ENCODE measurements at places on chromosomes 6 and 20.

DNA sequence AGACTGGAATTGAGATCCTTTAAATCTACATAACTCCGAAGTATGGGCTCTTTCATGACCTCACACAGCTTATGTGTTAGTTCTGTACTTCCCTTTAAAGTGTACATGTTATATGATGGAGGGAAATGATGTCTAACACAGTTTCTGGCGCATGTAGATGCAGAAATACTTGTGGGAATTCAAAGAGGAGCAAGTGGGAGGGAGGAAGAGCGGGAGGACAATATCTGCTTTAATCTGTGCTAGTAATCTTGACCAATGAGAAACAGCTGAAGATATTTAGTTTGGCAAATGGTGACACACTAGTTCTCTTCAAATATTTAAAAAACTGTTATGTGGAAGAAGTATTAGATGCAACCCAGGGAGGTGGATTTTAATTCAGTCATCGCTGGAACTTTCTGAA, 62.9 kb upstream of the PLEKHG1 start:
- DNase-seq, result no peak

GRCh38 chr6:133551847-133552341, 310.7 kb downstream of the EYA4 start:
- DNase-seq, result no peak

GRCh38 chr6:53432318-53433161, 83.8 kb upstream of the ELOVL5 start:
- DNase-seq, result no peak

- no peak for DNase-seq
Observed at GRCh38 chr20:35048739-35049138, 43.9 kb downstream of the TRPC4AP start.

DNA sequence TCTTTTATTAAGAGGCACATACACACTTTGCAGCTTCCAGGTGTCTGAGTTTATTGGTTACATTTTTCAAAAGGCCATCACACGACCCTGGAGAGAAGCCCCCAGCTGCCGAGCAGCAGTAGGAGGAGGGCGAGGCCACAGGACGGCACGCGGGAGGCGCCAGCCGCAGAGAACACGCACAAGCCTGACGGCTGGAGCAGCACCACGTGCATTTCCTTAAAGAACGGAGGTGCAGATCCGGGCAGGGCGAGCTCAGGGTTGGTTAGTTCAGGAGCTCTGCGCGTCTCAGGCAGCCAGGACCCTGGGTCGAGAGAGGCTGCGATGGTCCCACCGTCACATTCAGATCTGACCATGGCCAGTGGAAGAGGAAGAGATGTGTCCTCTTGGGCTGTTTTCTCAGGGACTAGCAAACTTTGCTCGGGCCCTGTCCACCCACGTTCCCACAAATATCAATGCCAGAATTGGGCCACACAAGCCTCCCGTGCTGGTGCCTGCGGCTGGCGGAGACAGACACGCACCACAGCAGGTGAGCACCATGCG, 121.4 kb upstream of the AFDN start:
- DNase-seq, result no peak

GRCh38 chr20:36307412-36308325, 1.5 kb downstream of the DLGAP4 start:
- no peak for DNase-seq

GRCh38 chr20:52754366-52754765, 217.8 kb upstream of the TSHZ2 start:
- no peak for DNase-seq

- no peak for DNase-seq
Observed at GRCh38 chr6:138824482-138825144, 28.7 kb downstream of the ECT2L start.

- DNase-seq, result no peak
Observed at GRCh38 chr6:89927791-89928550, 33.7 kb downstream of the GJA10 start.

DNA sequence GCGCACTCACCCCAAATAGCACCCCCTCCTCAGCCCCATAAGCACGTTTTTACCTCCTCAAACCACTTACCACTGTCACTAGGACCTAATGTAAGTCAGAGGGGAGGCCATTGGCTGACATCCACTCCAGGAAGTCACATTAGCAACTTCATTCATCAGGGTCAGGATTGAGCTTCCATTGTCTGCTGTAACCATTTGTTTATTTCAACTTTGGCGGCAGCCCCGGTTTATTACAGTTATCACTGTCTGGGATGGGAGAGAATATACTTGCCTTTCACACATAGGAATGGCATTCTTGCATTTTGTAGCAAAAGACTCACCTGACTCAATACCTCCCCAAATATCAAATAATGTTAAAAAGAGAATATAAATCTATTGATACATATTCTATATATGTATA, 38.3 kb downstream of the MAFB start:
- DNase-seq, result no peak

DNA sequence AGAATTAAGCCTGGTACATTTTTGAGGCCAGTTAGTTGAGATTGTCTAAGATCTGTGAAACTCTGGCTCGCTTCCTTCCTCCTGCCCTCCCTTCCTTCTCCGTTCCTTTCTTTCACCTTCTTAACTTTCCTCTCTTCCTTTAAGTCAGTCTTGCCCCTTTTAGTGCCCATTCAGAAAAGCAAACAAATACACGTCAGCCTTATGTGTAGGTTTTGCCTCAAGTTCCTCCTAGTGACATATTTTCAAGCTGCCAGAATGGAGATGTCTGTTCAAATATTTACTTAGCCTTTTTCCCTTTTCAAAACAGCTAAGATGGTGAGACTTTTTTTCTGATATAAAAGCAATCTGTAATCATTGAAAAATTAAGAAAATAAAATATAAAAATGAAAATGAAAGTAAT, 178.4 kb downstream of the FARS2 start:
- DNase-seq, result no peak

- no peak for DNase-seq
Observed at GRCh38 chr6:39344821-39345280, 22.3 kb upstream of the KCNK16 start.

DNA sequence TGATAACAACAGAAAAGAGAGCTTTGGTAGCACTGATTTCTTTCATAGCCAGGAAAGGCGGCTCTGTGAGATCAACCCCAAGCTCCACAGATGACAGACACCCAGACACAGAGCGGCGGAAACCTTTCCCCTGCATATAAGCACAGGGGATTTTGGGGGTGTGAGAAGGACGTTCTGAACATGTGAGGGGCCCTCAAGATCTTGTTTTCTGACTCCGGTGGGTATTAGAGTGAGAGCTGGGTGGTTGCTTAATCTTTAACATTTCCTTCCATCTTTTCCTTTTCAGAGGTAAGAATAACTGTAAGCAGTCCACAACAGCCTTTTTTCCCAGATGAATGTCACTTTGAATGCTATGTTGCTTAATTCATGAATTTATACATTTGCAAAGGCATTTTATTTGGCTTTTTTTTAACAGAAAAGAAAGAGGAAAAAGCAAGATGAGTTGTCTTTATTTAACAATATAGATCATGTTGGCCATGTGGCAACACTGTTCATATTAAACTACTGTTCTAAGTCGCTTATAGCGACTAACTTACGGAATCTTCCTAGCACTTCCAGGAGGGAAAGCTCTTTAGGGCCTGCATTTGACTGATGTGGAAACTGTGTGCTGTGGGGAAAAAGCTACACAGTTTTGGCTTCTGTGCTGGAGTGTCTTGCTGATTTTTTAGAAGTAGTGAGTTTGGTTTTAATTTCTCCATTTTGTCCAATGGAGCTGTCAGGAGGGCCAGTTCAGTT, 80.5 kb upstream of the NAA20 start:
- DNase-seq, result no peak

GRCh38 chr20:61554617-61555016, 302.6 kb downstream of the CDH4 start:
- DNase-seq, result no peak

- DNase-seq, result no peak
Observed at GRCh38 chr6:166530211-166531095, 56.0 kb downstream of the RAMACL start.

- no peak for DNase-seq
Observed at GRCh38 chr6:118354641-118355040, 193.5 kb upstream of the PLN start.

DNA sequence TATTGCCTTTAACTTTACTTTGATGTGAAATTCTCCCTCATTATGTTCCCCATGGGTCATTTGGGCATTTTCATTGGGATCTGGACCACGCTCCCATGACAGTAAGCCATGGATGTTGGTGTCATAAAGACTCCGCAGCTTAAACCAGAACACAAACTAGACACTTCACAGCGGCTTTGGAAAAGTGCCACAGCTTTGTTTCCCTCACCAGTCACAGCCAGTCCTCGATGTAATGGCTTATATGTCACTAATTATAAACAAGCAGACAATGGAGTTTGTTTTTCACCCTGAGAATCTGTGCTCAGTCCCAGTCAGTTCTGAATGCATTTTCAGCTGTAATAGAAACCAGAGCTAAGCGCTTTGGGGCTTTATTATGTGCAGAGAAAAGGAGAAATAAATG, 23.2 kb upstream of the DAAM2 start:
- no peak for DNase-seq

DNA sequence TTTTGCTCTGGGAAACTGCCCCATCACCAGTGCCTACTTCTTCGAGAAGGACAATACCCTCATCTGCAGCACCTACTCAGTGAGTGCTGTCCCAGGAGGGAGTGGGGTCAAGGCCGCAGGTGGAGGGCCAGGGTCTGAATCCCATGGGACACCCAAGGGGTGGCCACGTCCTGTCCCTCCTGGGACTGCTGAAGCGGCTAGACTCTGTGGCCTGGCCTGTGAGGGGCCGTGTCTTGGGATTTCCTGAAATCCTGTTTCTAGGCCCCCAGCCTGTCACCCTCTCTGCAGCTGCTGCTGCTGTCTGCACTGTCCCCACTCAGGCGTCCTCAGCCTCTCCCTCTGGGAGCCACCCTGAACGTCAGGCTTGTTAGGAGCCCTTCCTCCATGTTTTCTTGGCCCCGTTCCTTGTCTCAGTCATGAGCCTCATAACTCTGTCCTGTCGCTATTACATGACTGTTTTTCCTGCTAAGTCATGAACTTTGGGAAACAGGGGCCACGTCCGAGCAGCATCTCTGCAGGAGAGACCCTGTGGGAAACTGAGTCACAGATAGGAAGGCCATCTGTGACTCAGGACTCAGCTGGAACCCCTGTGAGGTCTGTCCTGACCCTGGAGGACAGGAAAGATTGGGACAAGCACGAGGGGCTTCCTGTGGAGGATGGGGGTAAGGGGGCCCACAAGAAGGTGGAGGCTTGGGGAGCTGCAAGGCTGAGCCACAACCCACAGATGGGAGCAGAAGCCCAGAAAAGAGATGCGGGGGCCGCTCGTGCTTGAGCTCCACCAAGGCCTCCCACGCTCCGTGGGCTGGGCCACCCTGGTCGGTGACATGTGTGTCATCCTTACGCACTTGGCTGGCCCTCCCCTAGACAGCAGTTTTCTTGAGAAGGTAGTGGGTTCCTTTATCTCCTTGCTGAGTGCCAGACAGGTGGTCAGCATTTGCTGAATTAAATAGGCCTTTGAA, 49.9 kb downstream of the EFCAB8 start:
- DNase-seq, result no peak

- DNase-seq, result no peak
Observed at GRCh38 chr6:28446818-28447511, 3.7 kb upstream of the ZSCAN23 start.

DNA sequence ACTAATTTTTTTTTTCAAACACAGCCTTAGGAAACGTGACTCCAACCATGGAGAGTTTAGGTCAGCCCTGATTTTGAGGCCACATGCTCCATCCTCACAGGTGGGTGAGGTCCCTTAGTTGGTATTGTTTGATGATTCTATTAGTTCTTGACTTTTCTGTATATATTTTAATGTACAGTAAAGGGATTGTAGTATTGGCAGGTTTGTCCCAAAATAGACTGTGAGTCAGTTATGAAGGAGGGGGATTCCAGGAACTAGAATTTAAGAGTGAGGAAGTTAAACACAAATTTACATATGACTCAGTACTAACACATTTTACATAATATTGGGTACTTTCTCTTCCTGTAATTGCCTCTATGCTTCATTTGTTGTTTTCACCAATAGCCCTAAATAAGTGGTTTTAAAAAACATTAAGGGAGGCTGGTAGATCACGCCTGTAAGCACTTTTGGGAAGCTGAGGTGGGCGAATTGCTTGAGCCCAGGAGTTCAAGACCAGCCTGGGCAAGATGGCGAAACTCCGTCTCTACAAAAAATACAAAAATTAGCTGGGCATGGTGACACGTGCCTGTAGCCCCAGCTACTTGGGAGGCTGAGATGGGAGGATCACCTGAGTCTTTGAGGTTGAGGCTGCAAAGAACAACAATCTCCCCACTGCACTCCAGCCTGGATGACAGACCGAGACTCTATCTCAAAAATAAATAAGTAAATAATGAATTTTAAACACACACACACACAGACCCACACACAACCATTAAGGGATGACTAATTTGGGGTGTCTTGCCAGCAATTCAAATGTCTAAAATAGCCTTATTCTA, 81.8 kb downstream of the SGK1 start:
- DNase-seq, result no peak

GRCh38 chr20:44811150-44811685, 872 bp upstream of the RIMS4 start:
- DNase-seq, result no peak

GRCh38 chr20:45036044-45036755, 64.7 kb downstream of the KCNS1 start:
- DNase-seq, result no peak

DNA sequence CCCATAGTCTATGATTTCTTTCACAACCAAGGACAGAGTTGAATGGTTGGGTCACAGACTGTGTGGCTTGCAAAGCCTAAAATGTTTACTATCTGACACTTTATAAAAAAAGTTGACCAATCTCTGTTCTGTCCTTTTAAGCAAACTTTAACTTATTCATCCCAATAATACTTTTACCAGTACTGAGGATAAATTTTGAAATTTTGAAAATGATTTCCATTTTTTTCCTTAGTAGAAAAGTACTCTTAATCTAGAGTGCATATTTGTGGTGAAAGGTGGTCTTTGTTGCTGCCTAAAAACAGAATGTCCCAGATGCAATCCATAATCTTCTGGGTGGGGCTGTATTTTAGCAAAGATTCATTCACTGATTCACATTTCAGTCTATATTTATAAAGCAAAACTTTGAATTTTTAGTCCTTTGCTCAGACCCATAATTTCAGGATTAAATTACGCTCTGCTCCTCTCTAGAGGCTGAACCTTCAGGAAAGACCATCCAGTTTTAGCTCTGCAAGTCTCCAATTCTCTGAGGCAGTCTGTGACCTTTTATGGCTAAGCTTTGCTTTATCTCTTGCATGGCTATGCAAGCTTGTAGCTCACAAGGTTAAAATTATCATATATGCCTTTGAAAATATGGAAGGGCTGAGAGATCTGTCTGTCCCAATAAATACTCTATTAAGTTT, 573.5 kb downstream of the COL12A1 start:
- DNase-seq, result no peak

GRCh38 chr6:47288267-47289090, 21.2 kb downstream of the TNFRSF21 start:
- no peak for DNase-seq

GRCh38 chr6:53703047-53703446, 37.5 kb upstream of the KLHL31 start:
- DNase-seq, result no peak

- DNase-seq, result no peak
Observed at GRCh38 chr6:108671175-108671574, 110.5 kb downstream of the FOXO3 start.
